ENCODE measurements at places on chromosomes 1 and 21.

- DNase-seq = no peak
These were observed 208.4 kb downstream of the COL11A1 start for GRCh38 chr1:102899935-102900334.

DNA sequence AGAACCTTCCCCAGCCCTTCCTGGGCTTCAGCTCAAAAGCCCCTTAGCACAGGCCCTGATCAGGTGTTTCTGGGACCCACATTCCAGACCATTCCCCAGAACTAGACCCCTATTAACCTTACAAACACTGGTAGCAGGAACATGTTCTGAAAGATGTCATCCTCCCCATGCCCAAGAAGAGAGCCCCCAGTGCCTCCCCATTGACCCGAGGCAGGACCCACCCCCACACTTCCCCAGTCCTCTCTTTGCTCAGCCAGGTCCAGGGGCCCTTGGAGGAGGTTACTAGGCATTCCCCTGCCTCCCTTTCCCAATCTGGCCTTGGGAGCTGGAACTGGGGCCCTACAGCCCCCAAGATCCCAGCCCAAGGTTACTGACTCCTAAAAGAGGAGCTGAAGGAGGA lies 38.9 kb upstream of the HMGB4 start:
- no peak for DNase-seq

GRCh38 chr1:229273507-229274232 lies 2.8 kb downstream of the RAB4A start:
- DNase-seq = no peak

DNA sequence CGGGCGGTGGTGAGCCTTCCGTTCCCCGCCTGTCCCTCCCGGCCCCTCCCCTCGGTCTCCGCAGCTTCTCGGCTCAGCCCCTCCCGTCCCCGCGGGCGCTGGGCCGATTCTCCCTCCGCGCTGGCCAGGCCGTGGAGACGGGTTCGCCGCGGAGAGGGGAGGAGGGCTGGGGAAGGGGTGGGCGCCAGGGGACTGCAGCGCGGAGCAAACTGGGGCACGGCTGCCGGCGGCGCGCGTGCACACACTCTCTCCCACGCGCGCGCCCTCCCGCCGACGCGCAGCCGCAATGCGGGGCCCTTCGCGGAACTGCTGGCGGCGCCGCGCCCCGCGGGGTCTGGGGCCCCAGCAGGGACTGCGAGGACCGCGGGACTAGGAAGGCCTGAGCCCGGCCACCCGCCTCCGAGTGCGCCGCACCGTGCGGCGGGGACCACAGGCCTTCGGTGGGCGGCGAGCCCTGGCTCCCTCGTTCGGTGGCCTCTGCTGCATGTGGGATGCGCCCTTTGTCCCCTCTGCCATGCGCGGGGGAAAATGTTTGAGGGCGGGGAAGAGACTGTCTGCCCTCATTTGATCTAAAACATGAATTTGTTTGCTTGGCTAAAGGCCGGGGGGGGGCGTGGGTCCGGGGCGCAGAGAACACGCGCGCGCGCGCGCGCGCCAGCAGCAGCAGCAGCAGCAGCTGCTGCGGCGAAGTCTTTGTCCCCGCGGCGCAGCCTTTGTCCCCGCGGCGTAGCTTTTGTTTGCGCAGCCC lies 90.7 kb upstream of the VAMP3 start:
- no peak for DNase-seq

DNA sequence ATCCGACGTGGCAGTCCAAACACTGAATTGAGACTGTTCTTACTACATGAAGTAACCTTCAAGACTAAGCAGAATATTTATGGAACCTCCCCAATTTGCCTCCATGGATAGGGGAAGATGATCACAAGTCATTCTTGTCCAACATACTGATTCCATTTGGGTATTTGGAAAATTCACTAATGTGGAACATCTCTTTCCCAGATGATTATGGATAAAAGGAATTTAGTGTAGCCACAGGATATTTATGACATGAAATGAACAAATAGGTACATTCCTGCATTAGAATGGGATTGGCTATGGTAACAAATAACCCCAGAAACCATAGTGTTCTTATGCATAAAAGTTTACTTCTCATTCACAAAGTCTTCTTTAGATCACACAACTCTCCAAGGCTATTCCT lies 40.2 kb upstream of the SGIP1 start:
- DNase-seq = no peak

DNA sequence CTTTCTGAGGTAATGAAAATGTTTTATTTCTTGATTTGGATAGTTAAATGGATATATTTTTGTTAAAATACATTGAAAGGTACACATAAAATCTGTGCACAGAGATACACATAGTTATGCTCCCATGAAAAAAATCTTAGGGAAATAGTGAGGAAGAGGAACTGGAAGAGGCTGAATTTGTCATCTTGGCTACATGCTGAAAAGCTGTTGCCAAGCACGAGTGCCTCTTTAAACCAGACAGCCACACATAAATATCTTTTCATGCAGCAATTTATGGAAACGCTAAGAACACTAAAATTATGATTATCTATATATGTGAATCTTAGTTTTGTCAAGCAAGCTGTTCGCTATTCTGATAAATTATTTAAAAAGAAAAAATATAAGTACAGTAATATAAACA lies 12.8 kb upstream of the ADAR start:
- no peak for DNase-seq

DNA sequence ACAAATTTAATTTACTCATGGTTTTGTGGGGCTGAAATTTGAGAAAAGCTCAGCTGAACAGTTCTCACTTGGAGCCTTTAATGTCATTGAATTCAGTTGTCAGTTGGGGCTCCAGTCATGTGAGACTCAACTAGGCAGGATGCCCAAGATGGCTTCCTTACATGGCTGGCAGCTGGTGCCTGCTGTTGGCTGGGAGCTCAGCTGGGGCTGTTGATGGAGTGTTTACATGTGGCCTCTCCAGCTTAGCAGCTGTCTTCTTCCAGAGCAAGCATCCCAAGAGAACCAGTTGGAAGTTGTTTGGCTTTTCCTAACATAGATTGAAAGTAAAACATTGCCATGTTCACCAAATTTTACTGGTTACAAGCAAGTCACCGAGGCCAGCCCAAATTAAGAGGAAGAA lies 81.8 kb upstream of the KCNA3 start:
- no peak for DNase-seq

DNA sequence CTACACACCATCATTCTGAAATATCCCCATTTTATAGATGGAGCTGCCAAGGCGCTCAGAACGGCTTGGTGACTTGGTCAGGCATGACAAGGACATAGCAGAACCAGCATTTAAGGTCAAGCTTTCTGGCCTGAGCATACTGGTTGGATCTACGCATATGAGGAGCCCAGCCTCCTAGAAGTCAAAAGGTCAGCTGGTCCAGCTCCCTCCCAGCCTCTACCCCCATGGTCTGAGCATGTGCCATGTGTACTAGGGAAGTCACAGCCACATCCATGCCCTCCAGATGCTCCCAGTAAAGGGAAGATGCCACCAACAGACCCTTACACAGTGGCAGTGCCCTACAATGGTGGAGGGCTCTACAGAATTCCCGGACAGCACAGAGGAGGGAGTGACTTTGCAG lies 96.7 kb downstream of the EPHB2 start:
- no peak for DNase-seq

GRCh38 chr1:95140791-95141190 lies 23.6 kb downstream of the TLCD4 start:
- no peak for DNase-seq

DNA sequence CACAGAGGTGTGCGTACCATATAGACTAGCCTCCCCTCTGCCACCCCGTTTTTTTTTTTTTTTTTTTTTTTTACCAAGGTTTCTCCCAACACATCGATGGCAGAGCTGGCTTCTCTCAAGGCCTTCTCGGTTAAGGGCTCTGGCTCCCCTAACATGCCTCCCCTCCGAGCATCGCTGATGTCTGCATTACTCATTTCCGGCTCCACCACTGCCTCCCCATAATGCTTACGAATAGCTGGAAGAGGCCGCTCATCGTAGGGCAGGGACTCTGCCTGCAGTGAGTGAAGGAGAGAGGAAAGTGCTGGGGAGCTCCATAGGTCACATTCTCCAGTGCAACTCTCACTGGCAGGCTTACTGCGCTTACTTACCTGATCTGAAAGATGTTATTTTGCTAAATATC lies 20.6 kb downstream of the CEP104 start:
- DNase-seq = no peak

- no peak for DNase-seq
These were observed 15.1 kb downstream of the AIDA start for GRCh38 chr1:222697203-222697602.
